ENCODE measurements at places on chromosomes 16 and 17.
A peak's percentile ranks its signal among the peaks of the same experiment; 100 is the strongest.

DNA sequence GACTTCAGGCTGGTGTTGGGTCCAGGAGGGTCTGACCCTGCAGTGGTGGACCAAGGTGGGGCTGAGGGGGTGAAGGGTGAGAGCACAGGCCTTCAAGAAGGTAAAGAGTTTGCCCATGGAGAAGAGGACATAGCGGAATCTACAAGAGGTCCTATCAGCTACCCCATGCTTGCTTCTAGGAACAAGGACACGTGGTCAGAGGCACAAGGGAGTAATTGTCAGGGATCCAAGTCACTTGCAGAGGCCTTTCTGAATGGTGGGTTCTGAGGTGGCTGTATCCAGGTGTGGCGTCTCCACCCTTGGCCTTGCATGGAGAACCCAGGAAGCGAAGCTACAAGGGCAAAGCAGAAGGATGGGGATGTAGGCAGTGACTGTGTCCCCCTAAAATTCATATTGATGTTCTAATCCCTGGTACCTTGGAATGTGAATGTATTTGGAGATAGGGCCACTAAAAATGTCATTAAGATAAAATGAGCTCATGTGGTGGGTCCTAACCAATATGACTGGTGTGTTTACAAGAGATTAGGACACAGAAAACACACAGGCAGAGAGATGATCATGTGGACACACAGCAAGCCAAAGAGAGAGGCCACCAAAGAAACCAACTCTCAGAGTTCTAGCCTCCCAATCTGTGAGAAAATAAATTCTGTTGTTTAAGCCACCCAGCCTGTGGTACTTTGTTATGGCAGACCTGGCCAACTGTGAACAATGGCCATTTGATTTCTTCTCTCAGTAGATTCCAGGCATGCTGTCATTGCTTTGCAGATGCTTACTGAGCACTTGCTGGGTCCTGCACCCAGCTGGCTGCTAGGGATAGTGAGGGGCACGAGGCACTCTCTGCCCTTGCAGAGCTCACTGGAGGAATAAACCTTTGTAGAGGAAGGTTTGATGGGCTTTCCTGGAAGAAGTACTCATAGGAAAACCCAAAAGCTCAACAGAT lies 75.8 kb downstream of the UTP18 start:
- no peak for DNase-seq

DNA sequence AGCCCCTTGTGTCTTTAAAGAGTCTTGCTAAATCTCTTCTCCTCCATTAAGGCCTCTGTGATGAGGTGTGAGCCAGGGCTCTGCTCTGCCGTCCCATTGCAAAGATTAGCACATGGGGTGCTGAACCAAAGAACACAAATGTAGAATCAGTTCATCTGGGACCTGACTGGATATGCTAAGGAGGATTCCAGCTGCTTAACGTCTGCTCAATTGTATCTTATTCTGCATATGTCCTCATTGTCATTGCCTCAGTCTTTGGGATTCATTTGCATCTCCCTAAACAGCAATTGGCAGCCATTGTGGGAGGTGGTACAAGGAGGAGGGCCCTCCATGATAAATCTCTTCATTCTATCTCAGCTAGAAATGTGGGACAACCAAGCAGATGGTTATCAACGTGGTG lies 106.3 kb upstream of the ADAMTS18 start:
- DNase-seq, result no peak

DNA sequence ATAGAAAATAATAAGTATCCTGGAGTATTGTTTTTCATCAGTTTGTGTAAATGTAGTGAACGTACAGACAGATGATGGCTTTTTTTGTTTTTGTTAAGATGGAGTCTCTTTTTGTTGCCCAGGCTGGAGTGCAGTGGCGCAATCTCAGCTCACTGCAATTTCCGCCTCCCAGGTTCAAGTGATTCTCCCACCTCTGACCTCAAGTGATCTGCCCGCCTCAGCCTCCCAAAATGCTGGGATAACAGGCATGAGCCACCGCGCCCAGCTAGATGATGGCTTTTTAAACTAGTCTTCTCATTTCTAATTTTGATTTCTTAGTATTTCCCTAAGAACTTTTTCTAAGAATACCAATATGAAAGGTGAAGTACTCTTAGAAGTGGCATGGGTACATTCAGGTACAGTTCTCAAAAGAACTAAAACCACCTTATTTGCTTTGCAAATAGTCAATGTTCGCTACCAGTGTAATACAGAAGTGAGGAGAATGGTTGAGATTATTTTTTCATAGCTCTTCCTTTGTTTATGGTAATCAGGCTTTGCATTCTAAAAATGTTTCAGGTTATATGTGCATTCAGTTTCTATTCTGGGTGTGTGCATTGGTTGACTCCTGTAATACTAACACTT lies 34.2 kb downstream of the TTC19 start:
- DNase-seq, result no peak

DNA sequence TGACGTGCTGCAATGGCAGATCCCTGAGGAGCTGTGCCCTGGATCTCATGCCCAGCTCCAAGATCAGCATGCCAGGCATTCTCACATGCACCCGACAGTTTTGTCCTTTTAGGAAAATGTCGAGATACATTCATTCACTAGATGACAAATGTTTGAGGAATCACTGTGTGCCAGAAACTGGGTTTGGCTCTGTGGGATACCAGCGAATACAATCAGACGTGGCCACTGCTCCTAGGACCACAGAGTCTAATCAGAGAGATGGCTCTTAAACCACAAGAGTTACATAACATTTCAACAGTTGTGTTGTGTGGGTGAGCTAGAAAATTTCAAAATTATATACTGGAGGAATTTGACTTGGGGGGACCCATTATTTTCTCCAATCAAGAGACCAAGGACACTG lies 579.7 kb downstream of the CDH13 start:
- DNase-seq, result no peak

DNA sequence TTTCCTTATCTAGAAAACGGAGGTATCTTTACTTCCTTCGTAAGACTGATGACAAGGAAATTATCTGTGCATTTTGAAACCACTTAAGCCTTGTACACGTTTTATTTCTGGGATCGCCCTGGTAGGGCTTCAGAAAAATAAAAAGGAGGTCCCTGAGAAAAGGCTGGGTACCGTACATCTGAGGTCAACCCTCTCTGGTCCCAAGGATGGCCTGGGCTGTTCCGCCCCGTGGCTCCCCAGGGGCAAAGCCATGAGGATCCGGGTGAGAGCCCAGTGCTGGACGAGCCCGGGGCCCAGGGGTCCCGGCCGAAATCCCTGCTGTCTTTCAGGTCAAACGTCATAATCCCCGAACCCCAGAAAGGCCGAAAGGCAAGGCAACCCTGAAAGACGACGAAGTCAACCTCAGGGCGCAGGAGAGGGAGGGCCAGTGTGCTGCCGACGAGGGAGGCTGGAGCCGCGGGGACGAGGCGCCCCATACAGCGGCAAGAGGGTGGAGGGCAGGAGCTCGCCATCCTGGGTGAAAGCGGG lies 656 bp upstream of the FUS start:
- no peak for DNase-seq

DNA sequence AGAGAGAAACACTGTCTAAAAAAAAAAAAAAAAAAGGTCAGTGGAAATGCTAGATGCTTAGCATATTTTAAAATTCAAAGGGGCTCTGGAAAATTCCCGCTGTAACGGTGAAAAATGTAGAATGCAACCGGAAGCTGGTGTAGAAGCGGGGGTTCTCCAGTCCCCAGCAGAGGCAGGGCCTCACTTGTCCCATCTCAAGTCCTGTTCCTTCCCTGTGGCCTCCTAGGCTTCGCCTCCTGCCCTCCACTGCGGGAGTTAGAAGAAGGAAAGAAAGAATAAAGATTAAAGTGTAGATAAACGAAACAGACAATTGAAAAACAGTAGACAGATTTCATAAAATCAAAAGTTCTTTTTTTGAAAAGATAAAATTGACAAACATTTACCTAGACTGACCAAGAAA lies 14.8 kb upstream of the ZNF287 start:
- no peak for DNase-seq

DNA sequence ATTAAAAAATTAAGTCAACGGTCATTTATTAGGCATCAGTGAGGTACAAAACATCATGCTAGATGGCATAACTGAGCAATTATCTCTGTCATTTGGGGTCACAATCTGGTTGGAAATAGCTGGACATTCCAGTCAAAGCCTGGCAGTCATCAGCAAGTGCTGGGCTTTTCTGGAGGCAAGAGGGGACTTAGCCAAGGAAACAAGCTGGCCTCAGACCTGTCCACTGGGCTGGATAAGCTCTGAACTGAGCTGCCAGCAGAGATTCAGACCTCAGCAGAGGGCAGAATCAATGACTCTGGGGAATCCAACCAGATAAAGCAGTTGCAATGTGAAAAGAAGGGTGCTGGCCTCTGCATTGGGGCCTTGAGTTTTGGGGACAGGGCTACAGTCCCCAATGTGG lies 161.9 kb upstream of the NOL11 start:
- no peak for DNase-seq

- DNase-seq, result no peak
Observed at GRCh38 chr16:65688301-65688700, 566.4 kb upstream of the CDH11 start.

DNA sequence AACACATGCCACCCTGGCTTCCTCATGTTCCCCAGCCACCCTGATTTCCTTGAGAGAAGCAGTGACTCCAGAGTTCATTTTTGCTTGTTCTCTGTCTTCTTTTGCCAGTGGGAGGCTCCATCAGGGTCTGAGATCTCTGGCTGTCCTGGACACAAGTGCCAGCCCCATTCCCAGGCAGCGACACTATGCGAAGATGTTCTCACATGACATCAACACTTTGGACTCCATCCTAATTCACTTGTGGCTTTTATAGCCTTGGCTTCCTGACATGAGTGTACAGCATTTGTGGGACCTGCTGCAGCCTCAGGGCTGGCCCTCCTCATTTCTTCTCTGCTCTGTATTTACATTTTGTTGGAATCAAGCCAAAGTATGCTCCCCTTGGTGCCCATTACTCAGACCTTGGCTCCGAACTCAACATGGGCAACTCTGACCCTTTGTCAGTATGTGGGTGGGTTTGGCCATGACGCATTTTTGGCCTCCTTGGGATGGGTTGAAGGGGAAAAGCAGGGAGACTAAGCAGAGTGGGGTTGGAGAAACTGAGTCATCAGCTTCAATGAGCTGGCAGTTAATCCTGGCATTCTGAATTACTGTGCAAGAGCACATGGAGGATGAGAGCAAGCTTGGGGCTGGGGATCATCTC lies 119.0 kb upstream of the EEF2KMT start:
- no peak for DNase-seq

- no peak for DNase-seq
Observed at GRCh38 chr17:57356153-57356718, 99.9 kb downstream of the MSI2 start.

DNA sequence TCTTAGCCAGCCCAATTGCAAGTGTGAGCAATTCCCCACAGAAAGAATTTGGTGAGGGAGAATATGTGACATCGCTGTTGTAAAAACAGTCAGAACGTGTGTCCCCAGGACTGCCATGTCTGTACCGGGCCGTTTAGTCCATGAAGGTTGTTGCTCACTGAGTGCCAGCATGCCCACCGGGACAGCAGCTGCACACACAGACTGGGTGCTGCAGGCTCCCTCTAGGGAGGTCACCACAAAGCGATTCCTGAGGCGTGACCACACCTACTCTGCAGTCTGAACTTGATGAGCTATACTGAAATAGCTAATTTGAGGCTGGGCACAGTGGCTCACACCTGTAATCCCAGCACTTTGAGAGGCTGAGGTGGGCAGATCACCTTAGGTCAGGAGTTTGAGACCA lies 44.1 kb upstream of the ADORA2B start:
- no peak for DNase-seq

GRCh38 chr17:13806092-13806491 lies 204.4 kb upstream of the HS3ST3A1 start:
- no peak for DNase-seq

GRCh38 chr17:6567528-6568183 lies 11.3 kb upstream of the PITPNM3 start:
- DNase-seq, result peak; percentile 44

DNA sequence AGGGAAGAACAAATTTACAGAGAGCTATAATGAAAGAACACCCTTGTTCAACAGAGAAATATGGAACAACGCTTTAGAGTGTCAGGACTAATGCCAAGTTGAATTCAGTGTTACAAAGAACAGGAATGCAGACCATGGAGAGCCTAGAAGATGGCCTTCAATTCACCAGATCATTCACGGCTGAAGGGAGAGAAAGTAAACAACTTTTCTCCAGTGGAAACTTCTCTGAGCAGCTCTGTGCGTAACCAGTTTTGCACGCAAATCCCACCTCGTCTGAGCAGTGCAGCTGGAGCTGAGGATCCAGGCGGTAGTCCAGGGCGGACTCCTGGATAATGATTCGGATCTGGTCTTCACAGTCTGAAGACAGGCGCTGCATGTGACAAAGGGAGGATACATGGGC lies 40.5 kb upstream of the CLEC18B start:
- no peak for DNase-seq

- DNase-seq, result no peak
Observed at GRCh38 chr16:1182316-1182671, 29.4 kb downstream of the CACNA1H start.

DNA sequence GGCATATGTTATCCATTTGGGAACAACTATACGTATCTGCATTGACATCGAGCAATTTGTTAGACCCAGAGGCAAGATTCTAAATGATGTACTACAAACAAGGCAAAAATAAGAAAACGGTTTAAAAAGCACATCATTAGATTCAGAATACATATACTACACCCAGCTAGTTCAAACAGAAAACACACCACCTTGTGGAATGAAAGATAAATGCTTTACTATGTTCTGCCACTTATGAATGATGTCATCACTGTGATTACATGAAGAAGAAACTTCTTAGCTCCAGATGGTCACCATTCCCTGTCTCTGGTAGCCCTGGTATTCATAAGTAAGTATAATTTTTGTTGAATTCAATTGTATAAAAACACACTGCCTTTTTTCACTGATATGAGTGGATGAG lies 7.8 kb downstream of the NACA2 start:
- peak; percentile 79 for DNase-seq

- peak; percentile 86 for DNase-seq
Observed at GRCh38 chr17:75457047-75457654, 716 bp downstream of the TMEM94 start.

DNA sequence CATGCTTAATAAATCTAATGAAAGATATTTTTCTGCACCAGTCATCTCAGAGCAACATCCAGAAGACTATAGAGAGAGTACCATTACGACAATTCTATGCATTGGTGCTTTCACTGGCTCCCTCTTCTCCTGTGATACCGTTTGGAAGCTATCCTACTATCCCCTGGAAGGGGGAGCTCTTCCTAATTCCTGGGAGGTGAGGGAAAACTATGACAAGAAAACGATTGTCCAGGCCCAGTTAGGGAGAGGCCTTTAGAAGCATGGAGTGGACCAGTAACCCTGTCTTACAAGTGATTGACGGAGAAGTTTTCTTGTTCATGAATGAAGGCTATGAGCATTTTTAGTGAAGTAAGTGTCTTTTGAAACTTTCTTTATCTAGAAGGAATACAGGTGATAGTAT lies 150.2 kb downstream of the TANC2 start:
- DNase-seq, result peak; percentile 56

Data from SK-N-SH (cell line).